ENCODE measurements at places on chromosomes 6 and 20.

DNA sequence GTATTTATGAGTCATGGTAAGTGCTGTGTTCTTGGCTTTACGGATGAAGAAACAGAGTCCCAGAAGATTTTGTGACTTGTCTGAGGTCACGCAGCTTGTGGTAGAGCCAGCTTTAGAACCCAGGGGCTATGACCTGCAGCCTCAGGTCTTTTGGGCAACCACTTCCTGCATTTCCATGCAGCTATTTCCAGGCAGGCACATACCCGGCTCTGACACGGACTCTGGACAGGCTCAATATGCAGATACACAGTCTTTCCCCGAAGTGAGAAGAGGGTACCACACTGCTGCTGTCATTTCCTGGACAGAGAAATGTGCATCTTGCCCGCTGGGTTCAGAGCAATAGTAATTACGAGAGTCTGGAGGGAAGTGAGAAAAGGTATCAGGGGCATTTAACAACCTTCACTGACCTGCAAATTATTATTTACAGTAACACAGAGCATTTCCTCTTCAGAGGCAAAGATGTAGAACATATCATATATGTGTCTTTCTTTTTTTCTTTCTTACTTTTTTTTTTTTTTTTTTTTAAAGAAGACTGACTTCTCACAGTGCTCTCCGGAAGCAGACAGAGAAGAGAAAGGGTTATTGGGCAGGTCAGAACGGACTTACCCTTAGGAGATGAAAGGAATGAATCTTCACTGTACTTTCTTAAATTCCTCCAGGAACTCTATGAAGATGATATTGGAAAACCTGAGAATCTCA is 185.1 kb downstream of the CLIC5 start:
- DNase-seq = no peak

GRCh38 chr6:16468991-16469615 is 230.7 kb downstream of the GMPR start:
- DNase-seq = no peak

GRCh38 chr6:159257846-159258245 is 88.6 kb downstream of the FNDC1 start:
- DNase-seq = no peak

- DNase-seq = no peak
These were observed 661.7 kb upstream of the CITED2 start for GRCh38 chr6:140036196-140036595.

DNA sequence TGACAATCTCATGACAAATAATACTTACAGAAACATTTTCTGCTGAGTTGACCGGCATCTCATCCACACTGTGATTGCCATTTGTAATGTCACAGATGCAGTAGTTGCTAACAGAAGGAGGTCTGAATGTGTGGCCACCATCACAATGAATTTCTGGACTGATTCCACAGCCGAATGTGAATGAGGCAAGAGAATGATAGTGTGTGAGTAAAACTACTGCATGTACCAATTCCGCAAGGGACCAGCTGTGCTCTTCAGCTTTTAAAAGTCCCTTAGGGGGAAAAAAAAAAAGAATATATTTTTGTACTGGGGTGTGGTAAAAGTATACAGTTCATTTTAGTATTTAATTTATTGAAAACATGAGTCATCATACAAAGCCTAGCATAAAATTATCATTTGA is 96.2 kb downstream of the SESN1 start:
- DNase-seq = no peak

Data from DMS79 (cell line).